ENCODE measurements at places on chromosomes 12 and 14.

DNA sequence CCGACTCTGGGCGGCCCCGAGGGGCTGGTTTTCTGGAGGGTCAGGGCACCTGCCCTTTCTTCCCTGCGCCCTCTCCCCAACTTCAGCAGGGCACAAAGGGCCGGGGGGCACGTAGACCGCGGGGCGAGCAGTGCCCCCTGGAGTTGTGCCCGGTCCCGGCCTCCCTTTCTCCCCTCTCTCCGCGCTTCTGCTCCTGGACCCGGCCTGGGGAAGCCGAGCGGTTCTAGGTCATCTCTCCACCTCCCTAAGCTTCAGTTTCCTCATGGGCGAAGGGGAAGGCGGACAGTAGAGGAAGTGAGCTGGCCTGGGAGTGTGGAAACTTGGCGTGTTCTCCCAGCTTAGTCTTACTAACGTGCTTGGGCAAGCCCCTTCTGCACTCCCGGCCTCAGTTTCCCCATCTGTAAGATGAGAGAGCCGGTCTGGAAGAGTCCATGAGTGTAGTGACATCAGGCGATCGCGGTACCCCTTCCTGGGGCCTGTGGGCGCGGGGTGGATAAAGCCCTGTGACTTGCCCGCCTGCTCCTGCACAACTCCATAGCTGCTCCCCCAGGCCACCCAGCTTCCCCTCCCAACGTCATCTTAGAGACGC is 158.6 kb upstream of the PARP11 start:
- DNase-seq = no peak

GRCh38 chr12:107431942-107432341 is 253.7 kb upstream of the PWP1 start:
- no peak for DNase-seq

DNA sequence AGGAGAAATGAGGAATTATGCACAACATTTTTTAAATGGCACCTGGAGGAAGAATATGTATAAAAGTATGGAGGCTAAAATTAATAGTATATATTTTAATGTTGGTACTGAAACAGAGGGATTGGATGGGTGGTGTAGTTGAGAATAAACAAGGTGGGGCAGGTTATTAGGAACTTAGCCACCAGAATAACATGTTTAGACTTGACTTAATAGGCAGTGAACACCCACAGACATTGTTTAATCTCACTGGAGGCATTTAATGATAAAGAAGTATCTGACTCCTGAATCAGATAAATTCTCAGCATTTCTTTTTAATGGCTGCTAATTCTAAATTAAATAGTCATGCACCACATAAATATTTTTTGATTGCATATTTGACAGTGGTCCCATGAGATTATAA is 139.7 kb downstream of the CNTN1 start:
- DNase-seq = no peak

- no peak for DNase-seq
Measured at GRCh38 chr14:106831322-106831720, 1304.9 kb downstream of the TMEM121 start.

DNA sequence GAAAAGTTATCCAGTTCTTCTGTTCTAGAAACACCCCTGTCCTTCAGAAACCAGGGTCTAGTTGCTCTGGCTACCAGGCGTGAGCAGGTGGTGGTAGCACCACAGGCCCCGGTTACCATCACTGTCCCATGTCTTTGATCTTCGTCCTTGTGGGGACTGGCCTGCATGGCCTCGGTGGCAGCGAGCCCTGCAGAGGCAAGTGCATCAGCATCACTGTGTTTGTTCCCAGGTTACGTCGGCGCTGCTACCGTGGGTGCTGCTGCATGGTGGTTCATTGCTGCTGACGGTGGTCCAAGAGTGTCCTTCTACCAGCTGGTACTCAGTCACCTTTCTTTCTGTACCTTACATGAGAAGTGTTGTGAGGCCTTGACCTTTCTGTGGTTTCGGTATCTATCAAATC is 58.9 kb downstream of the ANAPC7 start:
- no peak for DNase-seq

GRCh38 chr14:23580948-23581281 is 2.3 kb upstream of the JPH4 start:
- no peak for DNase-seq

DNA sequence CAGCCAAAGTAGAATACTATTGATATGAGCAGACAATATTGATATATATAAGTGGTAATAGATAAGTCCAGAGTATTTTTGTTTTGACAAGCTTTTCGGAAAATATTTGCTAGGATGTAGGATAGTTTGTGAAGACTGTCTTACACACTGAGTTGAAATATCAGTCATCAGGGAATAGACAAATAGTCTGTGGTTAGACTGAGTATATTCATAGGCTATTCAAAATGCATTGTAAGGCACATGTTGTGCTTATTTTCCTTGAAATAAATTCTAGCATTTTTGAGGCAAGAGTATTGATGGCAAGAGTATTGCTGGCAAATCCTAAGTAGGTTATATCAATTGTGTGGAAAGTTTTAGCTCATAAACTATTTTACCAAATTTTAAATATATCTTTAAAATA is 201.1 kb downstream of the LRIG3 start:
- no peak for DNase-seq

GRCh38 chr12:93776581-93777018 is 99.4 kb downstream of the CRADD start:
- DNase-seq = peak; percentile 64

DNA sequence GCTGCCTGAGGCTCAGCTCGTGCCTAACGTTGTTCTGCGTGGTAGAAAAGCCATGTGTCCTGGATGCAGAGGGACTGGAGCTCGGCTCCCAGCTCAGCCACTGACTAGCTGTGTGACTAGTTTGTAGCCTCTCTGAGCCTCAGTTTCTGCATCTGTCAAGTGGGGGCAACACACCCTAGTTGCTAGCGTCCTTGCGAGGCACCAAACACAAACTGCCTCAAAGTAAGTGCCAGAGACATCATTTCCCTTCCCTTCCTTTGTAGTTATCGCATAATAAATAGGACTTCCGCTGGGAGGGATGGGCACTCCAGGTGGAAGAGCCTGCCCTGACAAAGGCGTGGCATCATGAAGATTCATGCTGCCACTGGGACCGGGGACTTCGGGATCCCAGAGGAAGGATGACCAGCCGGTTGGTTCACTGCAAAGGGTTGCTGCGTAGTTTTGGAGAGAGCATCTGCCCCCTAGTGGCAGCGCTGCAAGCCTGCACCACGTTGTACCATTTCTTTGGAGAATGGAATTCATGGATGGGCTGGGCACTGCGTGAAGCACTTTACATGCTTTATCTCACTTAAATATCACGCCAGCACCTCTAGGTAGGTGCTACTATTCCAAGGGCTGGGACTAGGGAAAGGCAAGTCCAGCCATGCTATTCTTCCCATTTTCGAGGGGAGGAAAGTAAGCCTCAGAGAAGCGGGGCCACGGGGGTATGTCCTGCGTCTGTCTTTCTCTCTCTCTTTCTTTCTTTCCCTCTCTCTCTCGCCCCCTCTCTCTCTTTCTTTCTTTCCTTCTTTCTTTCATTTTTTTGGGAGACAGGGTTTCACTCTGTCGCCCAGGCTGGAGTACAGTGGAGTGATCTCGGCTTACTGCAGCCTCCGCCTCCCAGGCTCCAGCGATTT is 4.6 kb downstream of the CCDC197 start:
- DNase-seq = peak; percentile 49

DNA sequence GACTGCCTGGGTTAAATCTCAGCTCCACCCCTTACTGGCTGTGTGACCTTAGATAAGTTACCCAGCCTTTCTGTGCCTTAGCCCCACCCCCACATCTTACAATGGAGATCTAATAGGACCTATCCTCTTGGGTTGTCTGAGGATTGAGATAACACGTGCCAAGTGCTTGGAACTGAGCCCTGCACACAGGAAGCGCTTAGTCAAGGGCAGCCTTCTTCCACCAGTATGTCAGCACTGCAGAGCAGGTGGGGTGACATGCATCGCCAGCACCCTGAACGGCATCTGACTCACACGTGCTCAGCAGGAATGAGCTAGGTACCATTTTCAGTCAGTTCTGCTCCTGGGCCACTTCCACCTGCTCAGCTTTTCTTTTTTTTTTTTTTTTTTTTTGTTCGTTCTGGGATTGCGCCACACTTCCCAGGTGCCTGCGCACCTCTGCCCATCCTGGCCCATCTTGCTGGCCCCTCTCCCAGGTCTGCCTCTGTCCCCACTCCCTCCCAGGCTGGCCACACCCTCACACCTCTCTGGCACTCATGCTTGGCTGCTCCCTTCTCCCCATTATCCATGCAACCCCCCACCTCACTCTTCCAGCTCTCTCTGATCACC is 19.6 kb downstream of the LGMN start:
- DNase-seq = no peak

GRCh38 chr12:54442099-54442498 is 23.0 kb upstream of the ITGA5 start:
- DNase-seq = no peak

DNA sequence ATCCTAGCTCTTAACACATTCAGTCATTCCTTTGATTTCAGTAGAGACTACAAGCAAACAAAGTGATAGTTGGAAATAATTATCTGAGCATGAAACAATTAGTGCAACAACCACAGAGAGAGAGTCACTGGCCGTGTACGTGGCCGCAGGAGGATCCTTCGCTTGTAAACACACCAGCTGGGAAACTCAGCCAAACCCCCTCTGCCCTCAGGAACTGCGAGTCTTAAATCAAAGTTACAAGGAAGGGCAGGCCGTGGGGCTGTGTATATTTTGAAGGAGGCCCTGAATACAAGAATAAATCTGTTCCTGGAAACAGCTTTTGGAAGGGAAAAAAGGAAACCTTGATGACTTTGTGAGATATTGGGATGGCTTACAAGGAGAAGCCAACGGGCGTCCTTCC is 164.5 kb downstream of the ANO2 start:
- DNase-seq = no peak

DNA sequence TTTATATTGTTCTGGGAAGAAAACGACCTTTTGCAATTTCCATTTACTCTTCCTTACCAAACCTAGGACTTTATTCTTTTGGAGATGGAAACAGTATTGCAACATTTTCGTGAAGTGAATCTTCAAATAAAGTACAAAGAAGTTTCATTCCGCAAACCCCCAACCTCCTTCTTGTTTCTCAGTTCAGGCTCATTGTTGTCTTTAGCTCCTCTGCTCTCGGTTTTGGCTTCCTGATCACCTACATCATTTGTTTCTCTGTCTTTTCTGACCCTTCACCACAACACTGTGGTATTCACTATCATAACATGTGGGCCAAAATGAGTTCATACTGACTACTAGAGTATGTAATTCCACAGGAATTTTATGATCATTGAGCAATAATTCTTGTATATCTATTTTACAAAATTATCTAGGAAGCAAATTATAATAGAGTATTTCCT is 266.8 kb downstream of the ADAMTS20 start:
- no peak for DNase-seq

GRCh38 chr12:46368138-46368537 is 4.4 kb downstream of the SLC38A2 start:
- peak; percentile 83 for DNase-seq

- DNase-seq = peak; percentile 66
Measured at GRCh38 chr14:23631702-23632460, 4.3 kb upstream of the DHRS2 start.

GRCh38 chr14:71625175-71625574 is 307.1 kb upstream of the RGS6 start:
- no peak for DNase-seq

DNA sequence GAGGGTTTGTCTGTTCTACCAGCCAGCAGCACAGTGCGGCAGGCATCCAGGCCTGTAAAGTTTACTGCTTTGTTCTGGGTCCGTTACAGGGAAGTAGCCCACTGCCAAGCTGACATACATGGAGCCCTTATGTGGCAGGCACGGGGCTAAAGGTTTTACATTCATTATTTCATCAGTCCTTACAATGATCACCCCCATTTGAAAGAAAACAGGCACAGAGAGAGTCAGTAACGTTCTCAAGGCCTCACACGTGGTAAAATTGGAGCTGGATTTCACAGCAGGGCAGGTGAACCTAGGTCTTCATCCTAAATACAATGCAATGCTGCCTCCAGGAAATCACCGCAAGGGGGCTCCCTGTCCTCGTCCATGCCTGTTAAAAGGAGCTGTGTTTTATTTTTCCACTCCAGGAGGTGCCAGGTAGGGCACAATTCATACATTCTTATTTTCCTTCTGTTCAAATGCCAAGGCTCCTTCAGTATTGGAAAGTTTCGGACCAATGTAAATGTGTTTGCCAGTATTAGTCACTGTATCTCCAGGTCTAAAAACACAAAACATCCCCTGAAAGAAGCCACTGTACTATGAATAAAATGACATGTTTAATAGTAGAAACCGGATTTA is 172.2 kb upstream of the GZMB start:
- DNase-seq = peak; percentile 62

DNA sequence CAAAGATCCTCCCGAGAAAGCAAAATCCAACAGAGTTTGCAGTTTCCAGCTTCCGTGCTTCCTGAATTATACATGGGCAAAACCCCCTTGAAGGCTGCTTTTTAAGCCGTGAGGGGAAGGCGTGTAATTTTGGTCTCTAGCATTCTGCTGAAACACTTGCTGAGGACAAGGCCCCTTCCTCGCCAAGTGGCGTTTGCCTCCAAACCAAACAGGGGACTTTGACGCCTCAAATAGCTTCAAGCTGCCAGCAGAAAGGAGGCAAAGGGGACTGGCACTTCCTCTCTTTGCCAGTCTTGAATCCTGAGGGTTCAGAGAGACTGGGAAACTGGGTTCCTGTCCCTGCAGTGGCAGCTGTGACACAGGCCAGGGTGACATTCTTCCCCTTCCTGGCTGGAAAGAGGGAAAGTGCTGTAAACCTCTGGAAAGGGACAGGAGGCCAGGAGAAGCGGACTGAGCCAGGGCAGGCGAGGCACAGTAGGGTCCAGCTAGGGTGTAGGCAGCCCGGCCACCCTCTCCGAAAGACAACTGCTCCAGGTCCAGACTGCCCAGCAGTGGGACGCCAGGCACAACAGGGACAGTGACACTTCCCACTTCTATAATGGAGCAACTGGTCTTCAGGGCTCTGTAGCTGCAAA is 96.2 kb upstream of the MED13L start:
- no peak for DNase-seq

DNA sequence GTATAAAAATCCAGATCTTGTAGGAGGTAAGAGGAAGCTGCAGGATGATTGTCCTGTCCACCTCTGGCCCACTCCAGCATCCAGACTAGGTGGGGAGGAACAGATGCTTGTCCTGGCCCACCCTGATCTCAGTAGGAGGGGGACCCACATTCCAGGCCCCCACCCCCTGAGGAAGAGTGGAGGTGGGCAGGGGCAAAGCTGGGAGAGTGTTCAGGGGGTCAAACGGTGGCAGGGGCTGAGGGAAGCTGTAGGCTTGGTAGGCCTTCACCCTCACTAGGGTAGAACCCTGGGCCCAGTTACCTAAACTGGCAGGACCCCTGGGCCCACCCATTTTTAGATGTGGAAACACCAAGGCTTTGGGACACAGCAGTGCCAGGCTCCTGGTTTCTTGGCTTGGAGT is 4.1 kb downstream of the SLC48A1 start:
- DNase-seq = no peak

DNA sequence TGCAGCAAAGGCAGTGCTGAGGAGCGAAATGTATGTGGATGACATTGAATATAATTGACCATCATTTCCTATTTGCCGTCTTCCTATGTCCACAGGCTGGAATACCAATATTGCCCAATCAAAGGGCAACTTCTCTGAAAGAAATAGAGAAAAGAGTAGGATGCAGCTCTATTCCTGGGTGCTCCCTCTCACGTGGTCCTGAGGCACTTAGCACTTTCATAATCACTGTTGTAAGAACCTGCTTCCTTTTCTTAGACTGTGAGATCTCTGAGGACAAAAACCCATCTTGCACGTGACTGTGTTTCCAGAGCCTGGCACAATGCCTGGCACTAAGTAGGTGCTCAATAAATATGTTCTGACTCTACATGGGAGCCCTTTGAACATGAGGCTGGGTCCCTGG is 122.7 kb upstream of the CPM start:
- no peak for DNase-seq
